ENCODE measurements at places on chromosomes 2 and 18.

- DNase-seq, result no peak
Measured at GRCh38 chr18:80176334-80177073, 67.4 kb downstream of the ADNP2 start.

DNA sequence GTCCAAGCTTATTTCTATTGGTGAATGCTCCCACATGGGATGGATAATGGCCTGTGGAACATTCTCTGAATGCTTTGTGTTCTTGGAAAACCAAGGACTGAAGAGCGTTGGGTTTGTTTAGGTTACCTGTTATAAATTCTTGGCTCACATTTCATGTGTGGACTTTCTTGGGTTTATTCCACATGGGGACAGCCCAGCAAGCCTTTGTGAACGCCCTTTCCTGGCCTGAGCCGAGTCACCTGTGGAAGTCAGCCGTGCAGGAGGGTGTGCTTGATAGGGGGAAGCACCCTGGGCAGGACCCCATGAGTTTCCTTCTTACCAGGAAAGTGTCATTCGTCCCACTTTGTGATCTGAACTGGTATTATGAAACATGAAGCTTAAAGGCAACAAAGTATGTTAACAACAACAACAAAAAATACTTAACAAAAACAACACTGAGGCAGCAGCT is 4.1 kb downstream of the RAB31 start:
- no peak for DNase-seq

DNA sequence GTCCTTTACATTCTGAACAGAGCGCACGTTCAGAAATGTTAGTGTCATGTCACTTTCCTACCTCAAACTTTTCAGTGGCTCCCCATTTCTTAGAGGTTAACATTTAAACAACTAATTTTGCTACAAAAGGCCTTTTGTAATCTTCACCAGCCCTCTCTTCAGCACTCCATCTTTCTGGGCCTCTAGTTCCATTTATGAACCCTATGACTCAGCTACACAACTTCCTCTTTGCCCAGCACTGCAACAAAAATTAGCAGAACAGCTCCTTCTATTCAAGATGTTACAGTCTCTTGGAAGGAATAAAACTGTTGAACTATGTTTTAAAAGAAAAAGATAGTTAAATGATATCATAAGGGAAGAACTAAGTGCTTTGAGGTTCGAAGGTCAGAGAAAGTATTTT is 139.9 kb downstream of the VWC2L start:
- no peak for DNase-seq

- no peak for DNase-seq
Measured at GRCh38 chr2:230582851-230583283, 129.8 kb upstream of the CAB39 start.

DNA sequence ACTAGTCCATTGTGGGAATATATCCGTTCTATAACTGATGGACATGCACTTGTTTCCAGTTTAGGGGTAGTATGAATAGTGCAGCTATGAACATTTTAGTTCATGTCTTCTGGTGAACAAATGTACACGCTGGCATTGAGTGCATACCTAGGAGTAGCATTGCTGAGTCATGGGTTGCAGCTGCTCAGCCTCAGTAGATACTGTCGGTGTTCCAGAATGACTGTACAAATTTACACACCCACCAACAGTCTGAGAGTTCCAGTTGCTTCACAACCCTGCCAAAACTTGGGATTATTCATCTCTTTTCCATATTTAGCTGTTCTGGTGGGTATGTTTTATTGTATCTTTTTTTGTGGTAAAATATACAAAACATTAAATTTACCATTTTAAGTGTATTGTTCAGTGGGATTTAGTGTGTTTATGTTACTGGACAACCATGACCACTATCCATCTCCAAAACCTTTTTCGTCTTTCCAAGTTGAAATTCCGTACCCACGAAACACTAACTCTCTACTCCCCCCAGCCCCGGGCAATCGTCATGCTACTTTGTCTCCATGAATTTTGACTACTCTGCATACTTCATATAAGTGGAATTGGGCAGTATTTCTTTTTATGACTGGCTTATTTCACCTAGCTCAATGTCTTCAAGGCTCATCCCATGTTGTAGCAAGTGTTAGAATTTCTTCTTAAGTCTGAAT is 281.0 kb downstream of the PRKCE start:
- peak; percentile 24 for DNase-seq

GRCh38 chr2:16103614-16104314 is 163.4 kb downstream of the MYCN start:
- DNase-seq, result no peak

DNA sequence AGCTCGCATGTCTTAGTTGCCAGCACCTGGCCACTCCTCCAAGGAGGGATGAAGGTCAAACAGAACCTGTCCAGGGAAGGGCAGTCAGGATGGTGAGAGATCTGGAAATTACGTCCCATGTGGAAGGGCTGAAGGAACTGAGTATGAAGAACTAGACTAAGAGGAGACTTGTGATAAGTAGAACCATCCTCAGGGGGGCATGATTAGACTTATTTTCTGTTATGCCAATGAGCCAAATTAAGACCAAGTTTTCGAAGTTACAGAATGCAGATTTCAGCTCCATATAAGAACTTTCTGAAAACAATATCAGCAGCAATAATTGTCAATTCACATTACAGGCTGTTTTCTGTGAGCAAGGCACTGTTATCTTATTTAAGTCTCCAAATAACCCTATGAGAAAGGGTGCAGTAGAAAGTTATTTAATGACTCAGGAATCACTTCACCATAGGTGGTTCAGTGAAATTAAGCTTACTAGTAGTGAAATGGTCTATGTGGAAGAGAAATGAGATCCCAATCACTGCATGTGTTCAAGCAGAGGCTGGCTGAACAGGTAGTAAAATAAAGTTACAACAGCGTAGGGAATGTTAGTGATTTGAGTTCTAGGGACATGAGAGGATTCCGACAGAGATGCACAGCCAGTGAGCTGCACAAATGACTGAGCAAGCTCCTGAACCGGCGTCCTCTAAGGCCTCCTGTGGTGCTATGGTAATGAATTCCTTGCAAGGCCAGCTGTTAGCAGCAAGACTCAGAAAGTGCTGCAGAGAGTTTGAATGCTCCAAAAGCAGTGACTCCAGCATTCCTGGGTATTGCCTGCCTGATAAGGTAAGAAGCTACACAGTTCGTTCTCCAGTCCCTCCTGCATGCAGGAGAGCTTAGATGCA is 4.5 kb upstream of the DYM start:
- no peak for DNase-seq

DNA sequence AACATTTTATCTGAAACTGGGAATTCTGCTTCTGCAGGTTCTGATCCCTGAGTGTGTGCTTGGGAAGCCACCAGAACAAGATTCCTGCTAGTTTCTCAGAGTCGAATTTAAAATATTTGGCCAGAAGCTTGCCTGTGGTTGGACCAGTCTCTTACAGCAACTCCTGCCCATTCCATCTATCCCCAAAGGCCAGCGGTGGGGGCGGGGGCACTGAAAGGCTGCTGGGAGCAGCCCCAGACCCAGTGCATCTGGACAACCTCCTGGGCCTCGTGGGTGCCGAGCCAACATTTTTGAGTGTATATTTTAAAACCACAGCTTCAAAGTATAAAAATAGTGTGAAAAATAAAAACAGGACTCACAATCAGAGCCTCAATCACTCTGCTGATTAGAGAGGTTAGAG is 38.6 kb upstream of the ZFP36L2 start:
- no peak for DNase-seq
